HCEC 1CT (cell line): ENCODE measurements at places on chromosomes 2 and 18.
A peak's percentile ranks its signal among the peaks of the same experiment; 100 is the strongest.

GRCh38 chr2:196961889-196962288 lies 35.4 kb upstream of the PGAP1 start:
- DNase-seq, result no peak

GRCh38 chr18:63309422-63309821 lies 10.1 kb downstream of the BCL2 start:
- DNase-seq, result no peak

DNA sequence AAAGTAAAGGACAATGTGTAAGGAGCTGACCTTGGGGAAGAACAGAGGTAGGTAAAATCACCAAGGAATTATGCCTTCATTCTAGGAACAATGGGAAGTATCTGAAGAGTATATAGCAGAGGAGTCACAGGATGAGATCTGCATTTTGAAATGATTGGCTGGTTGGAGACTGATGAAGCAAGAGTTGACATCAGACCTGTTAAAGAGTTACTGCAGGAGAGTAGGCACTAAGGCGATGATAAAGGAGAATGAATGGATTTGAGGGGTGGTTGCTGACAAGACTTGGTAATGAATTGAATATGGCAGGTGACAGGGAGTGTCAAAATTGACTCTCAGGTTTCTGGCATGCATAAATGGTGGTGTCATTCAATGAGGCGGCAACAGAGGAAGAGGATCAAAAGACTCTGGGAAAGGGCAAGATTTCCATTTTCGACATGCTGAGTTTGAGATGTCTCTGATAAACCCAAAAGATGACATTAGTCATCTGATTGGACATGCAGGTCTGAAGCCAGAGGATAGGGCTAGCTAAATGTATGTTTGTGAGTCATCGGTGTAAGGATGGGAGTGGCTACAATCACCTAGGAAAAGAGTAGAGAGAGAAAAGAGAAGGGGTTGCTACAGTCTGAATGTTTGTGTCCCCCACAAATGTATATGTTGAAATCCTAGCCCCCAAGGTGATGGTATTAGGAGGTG lies 236.5 kb downstream of the DYM start:
- DNase-seq, result no peak

GRCh38 chr2:202669841-202670240 lies 35.1 kb downstream of the FAM117B start:
- DNase-seq, result no peak

DNA sequence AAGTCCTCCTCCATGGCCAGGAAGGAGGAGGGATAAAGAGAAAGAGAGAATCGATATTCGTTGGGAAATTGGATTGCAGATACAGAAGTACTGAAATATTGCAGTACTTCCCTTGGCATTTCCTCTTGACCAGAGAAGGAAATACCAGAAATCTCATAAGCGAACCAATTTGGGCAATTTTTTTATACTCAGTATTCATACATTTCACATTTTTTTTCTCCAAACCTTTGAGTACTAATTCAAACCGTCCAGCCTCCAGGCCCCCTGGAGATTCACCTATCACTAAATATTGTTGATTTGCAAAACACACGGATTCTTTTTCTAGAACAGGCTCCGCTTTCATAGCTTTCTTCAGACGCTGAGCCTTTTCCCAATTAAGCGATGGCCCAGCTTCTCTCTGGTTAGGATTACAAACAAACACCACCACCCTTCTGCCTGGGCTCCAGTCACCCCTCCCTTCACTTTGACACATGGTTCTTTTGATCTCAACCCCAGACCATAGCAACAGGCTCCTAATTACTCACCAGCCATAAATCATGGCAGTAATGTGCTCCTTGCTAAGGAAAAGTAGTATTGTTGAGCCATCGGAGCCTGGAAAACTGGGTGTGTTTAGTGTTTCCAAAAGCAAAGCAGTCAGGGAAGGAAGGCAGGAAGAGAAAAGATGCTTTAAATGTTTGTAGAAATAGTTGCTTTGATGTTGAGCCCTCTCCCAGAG lies 138.4 kb upstream of the CCDC68 start:
- DNase-seq, result peak; percentile 24

DNA sequence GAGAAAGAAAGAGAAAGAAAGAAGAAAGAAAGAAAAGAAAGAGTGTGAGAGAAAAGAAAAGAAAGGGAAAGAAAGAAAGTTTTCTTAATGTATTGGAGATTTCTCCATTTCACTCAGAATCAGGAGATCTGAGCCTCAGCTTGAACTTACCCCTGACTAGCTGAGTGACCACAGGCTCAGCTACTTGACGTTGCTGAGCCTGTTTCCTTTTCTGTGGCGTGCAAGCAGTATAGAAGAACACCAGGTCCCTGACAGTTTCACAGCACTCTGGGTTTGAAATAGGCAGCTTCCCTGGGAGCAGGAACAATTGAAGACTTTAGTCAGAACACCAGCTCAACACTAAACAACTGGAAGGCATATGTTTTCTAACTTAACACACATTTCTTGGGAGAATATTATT lies 44.7 kb downstream of the MARCO start:
- no peak for DNase-seq

GRCh38 chr2:23426263-23426905 lies 41.4 kb downstream of the KLHL29 start:
- DNase-seq, result peak; percentile 93
